ENCODE measurements at places on chromosomes 5 and 9. TPM values are rescaled to one million over a fixed set of nuclear protein-coding genes. Genes with fewer than 3 reads are reported as not detected.

DNA sequence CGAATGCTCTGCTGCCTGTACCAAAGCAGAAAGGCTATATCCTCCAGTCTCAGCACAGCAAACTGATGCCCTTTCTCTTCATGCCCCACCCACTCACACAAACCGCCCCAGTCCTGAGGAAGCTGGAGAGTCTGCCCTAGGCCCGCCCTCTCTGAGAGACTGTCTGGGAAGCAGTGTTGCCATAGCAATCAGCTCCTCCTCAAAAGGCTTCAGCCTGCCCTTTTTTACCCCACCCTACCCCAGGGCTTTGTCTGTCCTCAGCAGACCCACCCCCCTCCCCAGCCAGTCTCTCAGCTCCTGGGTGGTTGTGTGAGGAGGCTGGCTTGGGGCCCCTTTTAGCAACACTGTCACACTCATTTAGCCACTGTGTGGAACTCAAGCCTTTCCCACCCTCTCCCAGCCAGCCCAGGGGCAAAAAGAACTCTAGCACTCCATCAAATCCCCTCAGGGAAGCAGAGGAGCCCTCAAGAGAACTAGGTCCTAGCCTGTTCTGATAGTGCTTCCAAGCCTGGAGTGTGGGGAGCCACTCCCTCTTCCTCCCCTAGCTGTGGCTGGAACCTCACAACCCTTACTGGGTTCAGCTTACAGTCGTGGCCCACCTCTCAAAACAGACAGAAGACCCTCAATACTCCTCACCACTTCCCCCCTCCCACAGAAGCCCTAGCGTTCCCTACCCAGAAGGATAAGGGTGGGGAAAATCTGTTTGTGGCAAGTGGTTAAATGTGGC is 1.4 kb downstream of the ATOSB start:
- peak; percentile 74 for DNase-seq

NPR3 gene
- not detected for total RNA-seq

GRCh38 chr9:21711504-21711903 is 90.9 kb upstream of the MTAP start:
- no peak for DNase-seq

ANKRD20A1 gene
- 3.0 TPM for total RNA-seq

DNA sequence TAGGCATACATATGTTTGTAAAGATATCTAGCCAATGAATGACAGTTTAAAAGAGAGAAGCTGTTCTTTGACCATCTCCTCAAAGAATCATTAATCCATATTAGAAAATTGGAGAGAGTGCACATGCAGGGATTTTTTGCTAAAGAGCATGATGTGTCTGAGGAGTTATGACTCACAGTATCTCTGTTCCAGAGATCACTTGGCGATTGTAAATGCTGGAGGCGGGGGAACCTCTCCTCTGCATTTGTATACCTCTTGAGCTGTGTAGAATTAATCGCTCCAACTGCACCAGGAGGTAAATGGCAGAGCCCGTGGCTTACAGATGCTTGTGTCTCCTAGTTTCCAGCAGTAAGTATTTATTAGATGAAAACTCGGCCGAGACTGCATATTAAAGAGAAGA is 3.6 kb upstream of the SPATA31D1 start:
- no peak for DNase-seq

IFNA10 gene
- not detected for total RNA-seq
